Thoracic aorta (tissue), 2 donors: ENCODE measurements at places on chromosomes 7 and 10. TPM values are rescaled to one million over a fixed set of nuclear protein-coding genes. Genes with fewer than 3 reads are reported as not detected.
A peak's percentile ranks its signal among the peaks of the same experiment; 100 is the strongest.

The RHOBTB1 gene
- 19.6 TPM for total RNA-seq

The CTAGE8 gene
- total RNA-seq: not detected

The KIF11 gene
- total RNA-seq: 1.9 TPM

The COL28A1 gene
- total RNA-seq: 3.0 TPM

The SMARCD3 gene
- 110 TPM for total RNA-seq

The MACROH2A2 gene
- total RNA-seq: 0.68 TPM

The MYPN gene
- total RNA-seq: not detected

The CYTH3 gene
- total RNA-seq: 83.8 TPM

The HOXA9 gene
- total RNA-seq: not detected

The CCZ1 gene
- total RNA-seq: 44.7 TPM

The LRRTM3 gene
- 0.14 TPM for total RNA-seq

The MAGI2 gene
- total RNA-seq: 31.8 TPM

GRCh38 chr10:50851884-50852671 lies 33.3 kb downstream of the A1CF start:
- no peak for DNase-seq

DNA sequence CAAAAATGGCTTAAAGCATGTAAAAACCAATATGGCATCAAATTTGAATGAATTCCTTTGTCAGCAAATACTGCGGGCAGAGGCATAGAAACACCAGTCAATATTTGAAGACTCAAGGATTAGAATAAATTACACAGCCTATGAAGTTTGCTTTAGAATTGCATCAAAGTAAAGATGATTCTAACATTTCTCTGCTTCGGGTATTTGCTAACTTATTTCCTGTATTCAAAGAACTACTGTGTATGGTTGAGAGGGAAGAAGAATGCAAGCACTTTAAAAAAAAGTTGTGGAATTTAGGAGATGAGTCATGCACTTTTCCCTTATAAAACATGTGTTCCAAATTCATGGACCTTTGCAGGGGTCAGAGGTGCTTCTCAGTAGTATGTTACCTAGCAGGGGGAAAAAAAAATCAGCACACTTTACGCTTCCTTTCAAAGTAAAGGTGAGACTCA lies 90.1 kb downstream of the PIP4K2A start:
- no peak for DNase-seq

GRCh38 chr7:112271162-112271561 lies 64.7 kb downstream of the ZNF277 start:
- DNase-seq: no peak

GRCh38 chr7:2044311-2044882 lies 188.3 kb downstream of the MAD1L1 start:
- no peak for DNase-seq

- DNase-seq: no peak
These were observed 46.9 kb downstream of the UNC5B start for GRCh38 chr10:71259282-71259681.

DNA sequence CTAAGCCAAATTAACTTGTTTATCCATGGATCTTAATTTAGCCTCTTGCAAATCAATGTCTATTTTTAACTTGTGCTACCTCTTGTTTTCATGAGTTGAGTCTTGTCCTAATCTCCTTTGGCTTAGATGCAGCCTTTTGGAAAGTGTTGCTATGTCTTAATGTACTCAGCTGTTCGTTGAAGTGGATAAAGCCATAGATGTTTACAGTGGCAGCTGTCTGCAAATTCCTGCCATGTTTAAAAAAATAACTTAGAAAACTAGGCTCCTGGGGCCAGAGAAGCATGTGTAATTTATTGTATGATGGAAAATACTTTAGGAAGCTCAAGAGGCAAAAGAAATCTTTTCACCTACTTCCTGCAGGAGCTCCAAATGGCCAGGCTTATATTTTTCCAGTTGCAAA lies 253.1 kb upstream of the RHOBTB1 start:
- DNase-seq: no peak

- no peak for DNase-seq
These were observed 14.3 kb upstream of the RPA3 start for GRCh38 chr7:7732621-7733281.

GRCh38 chr7:29033584-29033983 lies 75.5 kb upstream of the TRIL start:
- DNase-seq: no peak

DNA sequence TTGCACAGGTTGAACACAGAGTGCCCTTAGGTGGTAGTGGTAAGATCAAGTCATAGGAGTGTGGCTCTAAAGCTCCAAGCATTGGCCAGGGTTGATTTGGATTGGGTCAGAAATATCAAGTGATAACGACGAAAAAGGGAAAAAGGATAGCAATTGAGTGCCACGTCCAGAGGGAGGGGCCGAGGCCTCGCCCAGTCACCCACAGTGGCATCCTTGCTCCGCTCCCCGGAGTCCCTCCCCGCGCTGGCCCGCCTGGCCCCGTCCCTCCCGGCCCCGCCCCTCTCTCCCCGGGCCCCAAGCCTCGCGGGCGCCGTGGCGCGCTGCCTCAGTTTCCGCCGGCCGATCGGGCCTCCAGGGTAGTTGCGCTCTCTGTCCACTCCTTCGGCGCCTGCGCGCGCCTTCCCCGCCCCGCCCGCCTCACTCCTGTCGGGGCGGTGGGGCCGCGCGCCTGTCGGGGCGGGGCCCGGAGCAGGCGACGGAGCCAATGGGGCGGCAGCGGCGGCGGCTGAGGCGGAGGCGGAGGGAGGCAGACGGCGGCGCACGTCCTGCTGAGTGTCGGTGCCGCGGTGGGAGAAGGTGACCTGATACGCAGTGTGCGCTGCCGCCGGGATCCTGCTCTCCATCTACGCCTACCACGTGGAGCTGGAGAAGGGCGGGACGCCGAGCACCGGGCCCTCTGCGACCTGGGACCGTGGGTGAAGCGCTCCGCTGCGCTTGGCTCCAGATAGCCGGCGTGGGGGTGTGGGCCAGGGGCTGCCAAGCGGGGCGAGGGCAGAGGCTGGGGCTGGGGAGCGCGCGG lies 209.1 kb upstream of the ZNF722 start:
- DNase-seq: no peak

GRCh38 chr7:30352169-30352568 lies 67.8 kb downstream of the ZNRF2 start:
- no peak for DNase-seq

- DNase-seq: no peak
These were observed 93.0 kb upstream of the ZNF800 start for GRCh38 chr7:127485482-127485881.

DNA sequence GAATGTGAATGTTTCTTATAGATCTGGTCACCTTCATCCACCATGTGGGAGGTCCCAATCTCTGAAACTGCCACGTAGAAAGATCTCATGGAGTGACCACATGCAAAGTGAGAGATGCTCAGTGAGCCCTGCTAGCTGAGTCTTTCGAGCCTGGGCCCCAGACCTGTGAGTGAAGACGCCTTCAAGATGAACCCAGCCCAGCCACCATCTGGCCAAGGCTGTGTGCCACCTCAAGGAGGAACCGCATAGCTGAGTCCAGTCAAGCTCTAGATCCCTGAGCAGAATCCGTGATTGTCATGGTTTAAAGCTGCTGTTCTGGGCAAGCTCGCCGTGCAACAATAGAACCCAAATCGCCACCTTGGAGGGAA lies 20.2 kb upstream of the PPIF start:
- DNase-seq: no peak

GRCh38 chr10:68560186-68560942 lies at the start of gene TET1:
Gene TET1 (plus strand): TSS chr10:68560337. CDS start chr10:68572339, 12,002 bp downstream.
- no peak for DNase-seq

GRCh38 chr7:104142147-104142546 lies 65.7 kb downstream of the ORC5 start:
- DNase-seq: no peak

DNA sequence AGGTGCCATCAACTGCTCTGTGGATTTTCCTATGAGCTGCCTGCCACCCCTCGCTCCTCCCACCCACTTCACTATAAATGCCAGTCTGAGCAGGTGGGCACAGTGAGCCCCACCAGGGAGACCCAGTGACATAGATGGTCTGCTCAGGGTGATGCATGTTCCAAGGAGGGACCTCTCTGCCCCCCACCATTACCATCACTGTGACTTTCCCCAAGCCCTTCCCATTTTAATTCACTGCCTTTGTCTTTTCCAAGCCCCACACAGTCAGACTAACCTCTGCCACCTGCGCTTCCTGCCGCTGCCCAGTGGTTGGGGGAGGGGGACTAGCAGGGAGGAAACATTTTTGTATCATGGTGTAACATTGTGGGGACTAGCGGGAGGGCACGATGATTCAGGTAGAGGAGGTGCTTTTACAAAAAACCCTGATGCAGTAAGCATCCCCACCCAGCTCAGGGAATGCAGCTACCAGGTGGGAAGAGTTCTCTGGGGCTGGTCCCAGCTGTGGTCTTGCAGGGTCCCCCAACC lies 24.6 kb downstream of the PRSS2 start:
- DNase-seq: no peak

GRCh38 chr7:143358626-143359025 lies 3.9 kb downstream of the FAM131B start:
- DNase-seq: no peak

DNA sequence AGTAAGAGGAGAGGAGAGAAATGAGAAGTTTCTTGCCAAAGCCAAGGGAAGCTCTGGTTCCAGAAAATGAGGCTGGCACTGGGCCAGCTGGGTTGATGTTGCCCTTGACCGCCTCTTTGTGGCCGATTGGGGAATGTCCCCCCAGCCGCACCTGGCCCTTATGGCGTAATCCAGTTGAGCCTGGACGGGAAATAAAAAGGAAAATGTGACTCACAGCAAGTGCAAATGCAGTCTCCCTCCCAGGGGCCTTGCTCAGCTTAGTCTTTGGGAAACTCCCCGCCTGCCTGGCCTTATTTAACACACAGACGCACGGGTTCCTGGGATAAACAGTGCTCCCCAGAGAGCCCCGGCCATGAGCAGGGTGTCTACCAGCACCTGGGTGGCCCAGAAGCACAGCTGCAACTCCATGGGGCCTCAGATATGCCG lies 174.8 kb downstream of the KIAA1217 start:
- DNase-seq: peak; percentile 55

- no peak for DNase-seq
These were observed 153.0 kb downstream of the SNX13 start for GRCh38 chr7:17787257-17787656.

GRCh38 chr10:24652381-24652957 lies 71.2 kb downstream of the ARHGAP21 start:
- DNase-seq: no peak

GRCh38 chr10:64288404-64288803 lies 767.2 kb downstream of the REEP3 start:
- no peak for DNase-seq

- no peak for DNase-seq
These were observed 59.2 kb downstream of the OGDH start for GRCh38 chr7:44665531-44666213.

DNA sequence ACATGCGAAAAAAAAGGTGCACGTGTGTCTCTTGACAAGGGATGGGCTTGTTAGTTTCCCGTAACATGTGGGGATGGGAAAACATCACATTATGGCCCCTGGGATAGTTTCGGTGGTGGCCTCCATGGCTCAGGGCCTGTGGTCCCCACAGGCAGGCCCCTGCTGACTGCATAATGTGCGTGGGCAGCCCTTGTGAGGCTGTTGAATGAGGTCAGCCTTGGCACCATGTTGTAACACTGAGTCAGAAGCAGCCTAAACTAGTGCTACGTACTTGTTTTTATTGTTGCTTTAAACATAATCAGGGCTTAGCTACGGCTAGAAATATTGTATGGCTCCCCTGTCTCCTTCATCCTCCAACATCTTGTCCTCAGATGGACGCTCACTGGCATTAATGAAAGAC lies 80.6 kb downstream of the BEND7 start:
- DNase-seq: no peak

DNA sequence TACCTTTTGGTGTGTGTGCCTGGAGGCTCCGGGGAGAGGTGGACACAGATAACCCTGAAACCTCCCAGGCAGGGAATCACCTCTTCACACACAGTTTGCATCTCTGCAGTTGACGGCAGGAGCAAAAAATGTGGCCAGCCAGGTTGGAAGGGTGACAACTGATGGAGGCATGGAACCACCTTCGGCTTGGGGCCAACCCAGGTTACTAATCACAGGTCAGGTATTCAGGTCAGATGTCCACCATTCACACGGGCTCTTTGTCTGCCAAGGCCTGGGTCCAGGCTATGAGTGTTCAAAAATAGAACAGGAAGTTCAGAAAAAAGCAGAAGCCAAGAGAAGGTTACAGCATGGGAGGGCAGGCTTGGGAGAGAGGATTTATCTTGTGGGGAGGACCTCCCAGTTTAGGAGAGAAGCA lies 137.2 kb upstream of the EFCAB10 start:
- no peak for DNase-seq

DNA sequence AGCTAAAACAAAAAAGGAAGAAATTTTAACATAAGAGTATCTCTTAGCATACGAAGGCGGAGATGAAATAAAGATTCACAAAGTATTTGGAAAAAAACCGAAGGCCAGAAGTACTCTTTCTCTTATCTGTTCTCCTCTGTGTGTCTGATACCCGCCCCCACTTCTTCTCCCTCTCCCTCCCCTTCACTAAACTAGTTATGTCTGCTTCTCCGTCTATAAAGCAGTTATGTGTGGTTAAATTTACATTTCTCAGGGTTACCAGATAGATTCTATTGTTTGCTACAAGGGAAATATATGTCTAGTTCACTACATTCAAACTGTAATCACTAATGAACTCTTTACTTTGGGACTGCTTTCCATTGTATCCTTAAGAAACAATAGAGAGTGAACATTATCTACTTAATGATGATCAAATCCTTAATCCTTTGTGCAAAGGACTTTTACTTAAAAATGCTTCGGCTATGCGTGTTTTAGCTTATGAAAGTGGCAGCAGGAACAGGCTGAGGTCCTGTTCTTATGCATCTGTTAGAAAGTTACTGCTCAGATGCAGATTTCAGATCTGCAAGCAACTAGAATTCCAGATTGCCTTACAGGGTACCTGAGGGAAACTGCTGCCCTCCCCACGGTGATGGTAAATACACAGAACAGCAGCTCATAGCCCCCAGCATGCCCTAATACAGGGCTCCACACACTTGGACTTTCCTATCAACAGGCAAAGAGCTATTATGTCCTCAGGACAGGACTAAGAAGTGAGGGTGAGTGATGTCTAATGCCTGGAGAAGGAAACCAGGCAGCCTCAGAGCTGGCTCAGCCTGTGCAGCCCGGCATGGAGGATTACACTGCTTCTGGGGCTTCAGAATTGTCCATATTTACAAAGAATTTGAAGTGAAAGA lies 273.3 kb downstream of the FZD1 start:
- DNase-seq: no peak

- DNase-seq: no peak
These were observed 139.5 kb downstream of the PLCE1 start for GRCh38 chr10:94133239-94133638.

DNA sequence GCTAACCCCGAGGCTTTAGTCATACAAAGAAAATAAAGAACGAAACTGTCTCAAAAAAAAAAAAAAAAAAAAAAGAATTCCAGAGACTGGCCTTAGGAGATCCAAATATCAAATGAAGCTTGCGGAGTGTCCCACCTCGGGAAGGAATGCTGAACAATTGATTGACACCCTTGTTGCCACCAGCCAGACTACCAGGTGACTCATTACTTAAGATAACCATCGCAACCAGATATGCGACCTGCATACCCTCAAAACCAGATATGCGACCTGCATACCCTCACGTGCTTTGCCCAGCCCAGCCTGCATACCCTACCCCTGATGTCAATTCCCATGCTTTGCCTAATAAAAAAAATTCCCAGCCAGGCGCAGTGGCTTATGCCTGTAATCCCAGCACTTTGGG lies 2.7 kb upstream of the PRKRIP1 start:
- no peak for DNase-seq
